ENCODE measurements at places on chromosomes 13 and 19.
A peak's percentile ranks its signal among the peaks of the same experiment; 100 is the strongest.

DNA sequence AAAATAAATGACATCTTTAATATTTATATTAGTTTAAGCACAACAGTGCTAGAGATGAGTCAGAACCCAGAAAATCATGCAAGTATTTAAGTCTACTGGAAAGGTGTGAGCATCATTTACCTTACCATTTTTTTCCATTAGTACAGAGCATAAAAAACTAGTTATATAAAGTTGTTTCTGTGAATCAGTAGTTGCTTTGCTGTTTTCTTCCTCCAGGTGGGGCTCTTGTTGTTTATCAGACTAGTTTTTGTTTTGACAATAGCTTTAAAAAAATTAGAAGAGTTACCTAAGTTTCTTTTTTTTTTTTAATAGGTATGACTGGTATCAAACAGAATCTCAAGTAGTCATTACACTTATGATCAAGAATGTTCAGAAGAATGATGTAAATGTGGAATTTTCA lies 12.7 kb downstream of the SUGT1 start:
- DNase-seq, result no peak

GRCh38 chr13:109509154-109509900 lies 277.1 kb downstream of the IRS2 start:
- no peak for DNase-seq

- DNase-seq, result no peak
Measured at GRCh38 chr13:71873418-71874247, 6.6 kb upstream of the DACH1 start.

- DNase-seq, result no peak
Measured at GRCh38 chr13:105936816-105937215, 598.6 kb downstream of the EFNB2 start.

- no peak for DNase-seq
Measured at GRCh38 chr19:44807162-44807561, 1.7 kb upstream of the BCAM start.

DNA sequence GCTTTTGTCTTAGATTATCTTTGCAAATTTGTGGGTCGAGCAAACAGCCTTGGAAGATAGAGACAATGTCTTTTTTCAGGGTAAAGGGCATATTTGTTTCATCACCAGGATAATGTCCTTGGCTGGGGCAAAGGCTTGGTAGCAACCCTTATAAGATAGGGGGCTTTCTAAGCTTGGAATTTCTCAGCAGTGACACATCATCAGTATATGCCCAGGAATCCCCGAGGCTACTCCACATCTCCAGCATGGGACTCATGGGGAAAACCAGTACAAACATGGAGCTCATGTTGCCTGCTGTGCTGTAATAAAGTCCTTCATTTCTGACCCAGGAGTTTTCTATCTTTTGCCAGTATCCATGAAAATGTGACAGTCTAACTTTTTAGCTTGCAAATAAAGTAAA lies 77.1 kb downstream of the DCLK1 start:
- no peak for DNase-seq

DNA sequence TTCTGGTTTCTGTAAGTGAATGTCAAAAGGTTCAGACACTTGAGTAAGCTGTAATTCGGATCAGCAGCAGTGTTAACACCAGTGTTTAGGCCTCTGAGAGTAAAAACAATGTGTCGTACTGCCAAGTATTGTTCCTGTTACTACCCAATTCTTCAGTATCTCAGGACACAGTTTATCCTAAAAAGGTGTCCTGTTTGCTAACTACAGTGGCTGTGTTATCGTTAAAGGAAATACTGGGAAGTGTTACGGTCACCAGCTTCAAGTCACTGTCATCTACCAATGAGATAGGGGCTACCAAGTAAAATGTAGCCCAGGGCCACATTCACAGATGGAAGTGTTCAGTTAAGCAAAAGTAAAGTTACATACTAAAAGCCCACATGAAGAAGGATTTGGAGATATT lies 2.3 kb upstream of the UPF3A start:
- DNase-seq, result no peak

GRCh38 chr13:82436099-82436585 lies 1446.1 kb downstream of the SLITRK1 start:
- DNase-seq, result peak; percentile 5

DNA sequence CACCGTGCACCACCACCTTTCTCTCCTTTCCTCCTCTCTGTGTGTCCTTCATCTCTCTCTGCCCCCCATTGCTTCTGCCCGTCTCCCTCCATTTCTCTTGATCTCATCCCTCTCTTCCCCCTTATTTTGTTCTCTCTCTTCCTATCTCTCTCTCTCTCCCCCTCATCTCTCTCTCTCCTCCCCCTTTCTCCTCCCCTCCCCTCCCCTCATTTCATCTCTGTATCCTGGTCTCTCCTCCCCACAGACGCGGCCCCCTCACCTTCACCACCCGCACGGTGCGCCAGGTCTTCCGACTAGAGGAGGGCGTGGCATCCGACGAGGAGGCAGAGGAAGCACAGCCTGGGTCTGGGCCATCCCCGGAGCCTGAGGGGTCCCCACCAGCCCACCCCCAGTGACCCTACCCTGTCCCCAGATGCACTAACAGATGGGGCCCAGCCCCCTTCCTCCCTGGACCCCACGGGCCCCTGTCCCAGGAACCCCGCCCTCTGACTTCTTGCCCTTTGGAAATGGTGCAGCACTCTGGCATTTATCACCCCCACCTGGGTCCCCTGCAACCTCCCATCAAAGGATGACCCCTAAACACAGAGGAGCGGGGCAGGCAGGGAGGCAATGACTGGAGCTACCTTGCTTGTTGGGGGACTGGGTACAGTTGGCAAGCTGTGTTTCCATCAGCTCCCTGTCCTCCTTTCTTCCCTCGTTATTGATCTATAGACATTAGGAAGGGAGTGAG lies 19.6 kb downstream of the KCNC3 start:
- DNase-seq, result no peak

GRCh38 chr19:55563261-55563690 lies 17.4 kb downstream of the ZNF579 start:
- no peak for DNase-seq

DNA sequence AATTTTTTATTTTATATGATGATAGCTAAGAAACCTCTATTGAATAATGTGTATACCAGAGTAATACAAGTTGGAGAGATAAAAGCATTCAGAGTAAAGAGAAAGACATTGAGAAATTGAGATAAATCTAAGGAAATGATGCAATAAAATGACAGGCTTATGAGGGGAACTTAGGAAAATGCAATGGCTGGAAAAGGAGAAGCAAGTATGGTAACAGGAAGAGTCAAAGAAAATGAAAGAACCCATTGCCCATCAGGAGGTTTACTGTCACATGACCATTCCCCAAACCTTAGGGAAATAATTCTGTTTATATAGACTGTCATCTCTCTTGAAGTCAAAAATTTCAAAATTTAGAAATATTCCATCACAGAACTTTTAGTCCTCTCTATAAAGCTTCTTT lies 808.0 kb upstream of the PRR20A start:
- DNase-seq, result no peak

DNA sequence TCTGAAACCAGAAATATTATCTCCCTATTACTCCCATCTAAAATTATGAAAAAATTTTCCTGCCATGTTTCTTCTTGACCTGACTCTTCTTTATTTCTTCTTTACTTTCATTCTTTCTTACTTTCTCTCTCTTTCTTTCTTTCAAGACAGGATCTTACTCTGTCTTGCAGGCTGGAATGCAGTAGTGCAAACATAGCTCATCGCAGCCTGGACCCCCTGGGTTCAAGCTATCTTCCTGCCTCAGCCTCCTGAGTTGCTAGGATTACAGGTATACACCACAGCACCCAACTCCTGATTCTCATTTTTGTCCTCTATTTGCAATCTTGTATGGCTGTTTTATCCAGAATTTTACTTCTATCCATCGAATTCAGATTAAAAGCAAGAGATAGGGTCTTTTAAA lies 631.1 kb downstream of the TBC1D4 start:
- DNase-seq, result no peak

GRCh38 chr19:55071129-55071502 lies 4.6 kb upstream of the EPS8L1 start:
- no peak for DNase-seq

DNA sequence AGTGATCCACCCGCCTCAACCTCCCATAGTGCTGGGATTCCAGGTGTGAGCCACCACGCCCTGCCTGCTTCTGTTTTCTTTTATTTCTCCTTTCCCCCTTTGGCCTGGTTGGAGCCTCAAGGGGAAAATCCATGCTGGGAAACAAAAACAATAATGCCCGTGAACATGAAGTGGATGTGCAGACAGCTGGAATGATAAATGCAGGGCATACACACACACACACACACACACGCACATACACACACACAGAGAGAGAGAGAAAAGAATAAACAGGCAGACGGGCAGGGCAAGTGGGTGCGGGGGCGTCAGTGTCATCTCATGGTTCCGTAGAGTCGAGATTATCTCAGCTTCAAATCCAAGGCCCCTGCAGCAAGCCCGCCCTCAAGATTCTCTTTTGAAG lies 4.4 kb upstream of the PLEKHF1 start:
- DNase-seq, result no peak

DNA sequence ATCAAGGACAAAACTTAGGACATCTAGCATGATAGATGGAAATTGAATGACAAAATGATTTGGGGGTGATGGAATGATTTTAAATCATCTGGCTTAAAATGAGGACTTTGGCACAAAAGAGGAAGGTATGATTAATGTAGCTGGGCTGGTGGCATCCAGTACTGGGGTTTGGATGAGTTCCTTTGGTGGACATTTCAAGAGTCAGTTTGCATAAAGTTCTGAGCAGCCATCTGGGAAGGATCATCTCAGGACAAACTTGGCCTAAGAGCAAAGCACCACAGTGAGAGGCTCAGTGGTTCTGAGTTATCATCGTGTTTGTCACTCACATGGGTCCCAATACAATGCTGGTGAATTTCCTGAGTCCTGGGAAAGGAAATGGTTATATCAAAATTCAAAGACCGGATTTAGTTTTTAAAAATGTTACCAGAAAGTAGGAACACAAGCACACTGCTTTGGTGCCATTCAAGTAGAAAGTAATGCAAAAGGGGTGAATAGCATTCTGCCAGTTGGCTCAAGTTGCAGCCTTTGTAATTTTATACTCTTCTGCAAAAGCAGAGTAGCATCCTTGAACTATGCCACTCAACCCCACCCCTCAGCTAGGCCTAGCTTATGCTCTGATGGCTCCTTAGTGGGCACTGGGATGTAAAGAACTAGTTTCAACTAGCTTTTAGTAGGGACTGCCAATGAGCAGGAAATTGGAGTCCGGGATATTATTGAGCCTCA lies 219.0 kb downstream of the COG6 start:
- DNase-seq, result no peak

DNA sequence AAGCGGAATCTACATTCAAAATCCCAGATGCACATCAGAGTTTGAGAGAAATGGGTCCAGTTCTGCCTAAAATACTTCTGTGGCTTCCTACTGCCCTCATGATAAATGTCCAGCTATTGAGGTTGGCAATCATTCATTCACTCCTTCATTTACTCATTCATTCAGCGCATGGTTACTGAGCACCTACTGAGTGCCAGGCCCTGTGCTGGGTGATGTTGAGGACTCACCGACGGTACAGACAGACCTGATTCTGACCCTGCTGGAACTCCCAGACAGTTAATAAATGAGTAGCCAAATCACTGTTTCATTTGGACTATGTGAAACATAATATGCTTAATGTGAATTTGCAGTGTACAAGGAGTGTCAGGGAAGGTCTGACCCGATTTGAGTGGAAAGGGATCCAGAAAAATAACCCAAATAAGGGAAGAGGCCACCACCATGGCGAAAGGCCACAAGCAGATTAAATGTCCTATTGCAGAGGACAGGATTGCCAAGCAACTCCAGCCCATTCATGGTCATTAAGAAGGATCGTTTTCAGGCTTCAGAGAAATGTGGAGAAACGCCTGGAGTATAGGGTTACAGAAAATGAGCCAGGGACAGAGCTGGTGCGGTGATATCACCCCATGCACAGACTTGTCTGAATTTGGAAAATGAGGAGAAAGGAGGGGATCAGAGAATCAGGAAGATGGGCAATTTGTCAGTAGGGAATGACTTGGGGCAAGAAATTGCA lies 20.5 kb downstream of the DYRK1B start:
- DNase-seq, result no peak

DNA sequence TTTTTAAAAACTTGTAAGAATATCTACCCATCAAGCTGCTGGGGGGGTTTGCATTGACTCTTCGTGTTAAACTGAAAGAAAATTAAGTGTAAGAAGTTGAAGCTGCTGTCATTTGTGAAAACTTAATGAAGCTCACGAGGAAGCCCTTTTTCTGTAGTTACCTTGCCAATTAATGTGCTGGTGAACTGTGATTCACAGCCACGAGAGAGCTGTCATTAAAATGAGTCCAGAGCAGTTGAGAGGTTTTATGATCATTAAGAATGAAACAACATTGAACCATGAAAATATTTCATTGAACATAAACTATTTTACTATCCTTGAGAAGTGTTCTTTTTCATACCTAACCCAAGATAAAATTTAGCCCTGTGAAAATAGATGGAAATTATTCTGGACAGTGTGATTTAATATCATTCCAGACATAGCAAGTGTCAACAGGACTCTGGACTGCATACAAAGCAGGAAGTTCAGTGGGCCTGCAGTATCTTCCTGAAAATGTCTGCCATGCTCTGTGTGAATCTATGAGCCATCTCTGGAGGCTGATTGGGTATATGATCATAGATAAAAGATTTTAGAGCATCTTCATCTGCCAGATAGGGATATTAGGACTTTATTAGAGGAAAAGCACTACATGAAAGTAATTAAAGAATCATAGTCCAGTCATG lies 53.8 kb downstream of the DPY19L3 start:
- DNase-seq, result no peak

DNA sequence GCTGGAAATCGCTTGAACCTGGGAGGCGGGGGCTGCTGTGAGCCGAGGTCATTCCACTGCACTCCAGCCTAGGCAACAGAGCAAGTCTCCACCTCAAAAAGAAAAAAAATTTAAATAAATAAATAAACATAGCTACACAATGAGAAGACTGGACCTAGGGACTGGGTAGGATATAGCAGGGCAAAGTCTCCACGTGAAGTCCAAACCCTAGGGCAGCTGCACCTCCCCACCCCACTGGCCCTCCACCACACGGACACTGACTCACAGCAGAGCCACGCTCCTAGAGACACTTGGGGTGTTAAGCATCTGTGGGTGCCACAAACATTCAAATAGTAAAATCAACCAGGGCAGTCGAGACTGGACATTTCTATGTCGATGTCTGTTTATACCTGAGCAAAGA lies 7.1 kb downstream of the LATS2 start:
- no peak for DNase-seq

DNA sequence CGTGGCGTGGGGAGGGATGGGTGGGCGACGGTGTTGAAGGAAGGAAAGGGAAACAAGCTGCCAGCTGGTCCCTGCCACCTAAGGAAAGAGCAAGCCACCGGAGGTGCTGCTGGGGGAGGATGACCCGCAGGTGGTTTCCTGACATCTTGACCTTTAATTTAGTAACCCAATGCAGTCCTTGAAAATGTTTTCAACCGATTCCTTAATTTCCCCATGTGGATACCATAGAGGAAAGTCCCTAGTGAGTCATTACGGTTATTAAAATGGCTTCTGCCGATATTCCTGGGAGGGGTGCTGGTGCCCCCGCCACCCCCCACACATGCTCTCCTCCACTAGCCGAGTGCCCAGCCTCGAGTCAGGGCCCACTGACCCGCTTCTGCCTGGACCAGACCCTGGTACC lies 6.3 kb upstream of the ANKRD10 start:
- no peak for DNase-seq

- DNase-seq, result peak; percentile 80
Measured at GRCh38 chr13:46675016-46675415, 121.9 kb downstream of the ESD start.

Measured in NCI-H1930 (cell line).